ENCODE measurements at places on chromosomes 1 and 21.

GRCh38 chr1:143660354-143660941 is 311.3 kb downstream of the FAM72C start:
- no peak for DNase-seq

DNA sequence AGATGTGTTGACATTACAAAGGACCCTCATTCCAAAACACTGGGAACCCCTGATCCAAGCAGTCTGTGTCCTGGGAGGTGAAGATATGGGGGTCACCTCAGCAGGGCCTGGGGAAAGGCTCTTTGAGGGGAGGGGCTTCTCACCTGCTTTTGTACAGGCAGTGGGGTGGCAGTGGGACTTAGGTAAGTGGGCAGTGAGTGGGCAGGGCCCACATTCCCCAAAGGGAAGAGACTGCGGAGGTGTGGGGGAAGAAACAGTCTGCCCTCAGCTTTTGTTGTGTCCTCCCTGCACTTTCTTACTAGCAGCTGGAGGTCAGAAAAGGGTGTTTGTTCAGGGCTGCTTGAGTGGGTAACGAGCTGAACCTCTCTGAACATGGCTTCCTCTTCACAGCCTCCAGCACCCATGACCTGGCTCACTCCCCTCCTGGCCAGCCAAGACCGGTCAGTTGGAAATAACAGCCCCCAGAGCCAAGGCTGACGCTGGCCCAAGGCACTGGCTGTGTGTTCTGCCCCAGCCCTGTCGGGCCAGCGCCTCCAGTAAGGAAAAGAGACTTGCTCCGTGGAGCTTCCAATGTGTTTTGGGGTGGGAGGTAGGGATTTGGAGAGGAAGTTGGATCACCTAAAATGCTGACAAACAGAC is 173.5 kb downstream of the PSMG1 start:
- no peak for DNase-seq

DNA sequence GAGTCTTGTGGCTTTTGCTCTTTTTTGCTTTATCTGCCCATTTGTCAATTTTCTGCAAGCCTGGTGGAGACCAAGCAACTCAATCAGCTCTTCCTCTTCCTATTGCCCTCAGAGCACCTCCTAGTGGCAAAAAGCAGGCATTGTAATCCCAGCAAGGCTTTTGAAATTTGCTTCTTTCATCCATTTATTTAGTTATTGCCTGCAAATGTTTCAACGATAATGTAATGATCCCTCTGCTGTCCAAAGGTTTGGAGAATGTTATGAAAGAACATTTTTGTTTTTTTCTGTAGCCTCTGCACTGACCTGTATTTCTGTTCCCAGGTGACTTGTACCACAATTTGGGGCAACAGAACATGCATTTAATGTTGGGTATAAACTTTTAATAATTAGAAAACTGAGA is 127.8 kb downstream of the GABPA start:
- no peak for DNase-seq

DNA sequence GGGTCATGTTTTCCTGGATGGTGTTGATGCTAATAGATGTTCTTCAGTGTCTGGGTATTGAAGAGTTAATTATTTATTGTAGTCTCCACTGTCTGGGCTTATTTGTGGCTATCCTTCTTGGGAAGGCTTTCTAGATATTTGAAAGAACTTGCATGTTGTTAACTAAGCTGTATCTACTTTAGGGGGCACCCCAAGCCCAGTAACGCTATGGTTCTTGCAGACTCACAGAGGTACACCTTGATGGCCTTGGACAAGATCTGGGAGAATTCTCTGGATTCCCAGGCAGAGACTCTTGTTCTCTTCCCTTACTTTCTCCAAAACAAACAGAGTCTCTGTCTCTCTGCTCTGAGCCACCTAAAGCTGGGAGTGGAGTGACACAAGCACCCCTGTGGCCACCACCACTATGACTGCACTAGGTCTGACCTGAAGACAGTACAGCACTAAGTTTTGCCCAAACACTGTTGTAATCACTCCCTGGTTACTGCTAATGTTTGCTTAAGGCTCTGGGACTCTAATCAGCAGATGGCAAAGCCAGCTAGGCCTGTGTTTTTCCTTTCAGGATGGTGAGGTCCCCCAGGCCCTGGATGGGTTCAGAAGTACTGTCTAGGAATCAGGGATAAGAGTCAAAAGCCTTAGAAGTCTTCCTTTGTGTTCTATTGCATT is 76.5 kb upstream of the C1orf21 start:
- DNase-seq = no peak

DNA sequence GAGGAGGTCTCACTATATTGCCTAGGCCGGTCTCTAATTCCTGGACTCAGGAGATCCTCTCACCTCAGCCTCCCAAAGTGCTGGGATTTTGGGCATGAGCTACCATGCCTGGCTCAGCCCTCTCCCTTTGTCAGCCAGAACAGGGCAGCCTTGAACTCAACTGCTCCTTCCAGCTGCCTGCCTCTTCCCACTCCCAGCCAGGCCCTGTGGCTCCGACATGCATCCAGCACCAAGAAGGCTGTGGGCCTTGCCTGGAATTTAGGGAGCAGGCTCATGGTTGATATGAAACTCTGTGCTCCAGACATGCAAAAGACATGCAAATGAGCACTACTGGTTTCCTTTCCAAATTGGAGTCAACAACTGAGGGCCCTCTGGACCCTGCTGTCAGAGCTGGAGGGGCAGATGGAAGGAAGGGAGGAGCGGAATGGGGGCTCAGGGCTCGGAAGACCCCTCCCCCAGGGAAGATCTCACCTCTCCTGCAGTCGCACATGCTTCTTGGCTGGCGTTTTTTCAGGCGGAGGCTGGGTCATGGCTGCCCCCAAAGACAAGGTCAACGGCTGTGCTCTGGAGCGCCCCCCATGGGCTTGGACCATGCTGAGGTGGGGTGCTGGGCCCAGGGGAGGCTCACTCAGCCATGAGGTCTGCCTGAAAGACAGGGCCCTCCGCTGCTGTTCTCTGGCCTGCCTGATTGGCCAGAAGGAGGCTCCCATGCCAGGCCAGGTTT is 1.4 kb downstream of the PTPN7 start:
- no peak for DNase-seq

Measured in stimulated activated CD4-positive, alpha-beta T cell treated with anti-CD3 and anti-CD28 coated beads, TNF-alpha, amount 100 ng/mL, for 1 hour (primary cell).